NCI-H2171 (cell line): ENCODE measurements at places on chromosomes 2 and 18.

DNA sequence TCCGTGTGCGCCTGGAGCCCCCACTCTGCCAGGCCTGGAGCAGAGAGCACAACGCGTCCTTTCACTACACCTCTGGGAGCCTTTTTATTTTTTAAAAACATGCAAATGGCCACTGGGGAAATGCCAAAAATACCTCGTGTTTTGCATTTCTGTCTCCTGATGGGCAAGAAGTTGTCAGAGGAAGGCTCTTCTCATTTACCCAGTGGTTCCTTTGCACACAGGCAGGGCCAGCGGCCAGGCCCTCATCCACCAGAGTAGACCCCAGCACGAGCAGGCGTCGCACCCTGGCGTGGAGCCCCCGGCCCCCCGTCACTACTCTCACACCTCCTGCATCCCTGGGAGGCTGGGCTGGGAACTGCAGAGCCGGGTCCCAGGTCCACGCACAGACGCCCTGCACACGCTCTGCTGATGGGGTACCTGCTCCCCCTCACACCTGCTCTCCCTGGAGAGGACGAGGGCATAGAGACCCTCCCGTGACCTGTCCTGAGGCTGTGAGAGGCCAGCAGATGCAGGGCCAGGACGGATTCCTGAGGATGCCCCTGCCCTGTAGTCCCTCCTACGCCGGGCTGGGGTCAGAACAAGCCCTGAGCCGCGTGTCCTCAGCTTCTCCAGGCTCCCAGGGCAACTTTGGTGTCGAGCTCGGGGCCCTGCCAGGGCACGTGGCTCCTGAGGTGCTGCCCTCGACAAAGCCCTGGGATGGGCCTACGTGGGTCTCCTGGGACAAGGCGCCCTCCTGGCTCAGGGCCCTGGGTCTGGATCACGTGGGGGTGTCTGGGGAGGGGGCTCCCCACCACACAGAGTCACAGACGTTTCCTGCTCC is 65.0 kb downstream of the NFATC1 start:
- no peak for DNase-seq

DNA sequence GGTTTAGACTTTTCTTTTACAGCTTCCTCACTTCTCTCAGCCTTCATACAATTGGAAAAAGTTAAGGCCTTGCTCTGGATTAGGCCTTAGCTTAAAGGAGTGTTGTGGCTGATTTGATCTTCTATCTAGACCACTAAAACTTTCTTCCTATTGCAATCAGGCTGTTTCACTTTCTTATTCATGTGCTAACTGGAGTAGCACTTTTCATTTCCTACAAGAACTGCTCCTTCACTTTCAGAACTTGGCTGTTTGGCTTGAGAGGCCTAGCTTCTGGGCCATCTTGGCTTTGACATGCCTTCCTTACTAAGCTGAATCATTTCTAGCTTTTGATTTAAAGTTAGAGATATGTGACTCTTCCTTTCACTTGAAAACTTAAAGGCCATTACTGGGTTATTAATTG is 114.3 kb downstream of the ARHGEF4 start:
- DNase-seq = no peak

DNA sequence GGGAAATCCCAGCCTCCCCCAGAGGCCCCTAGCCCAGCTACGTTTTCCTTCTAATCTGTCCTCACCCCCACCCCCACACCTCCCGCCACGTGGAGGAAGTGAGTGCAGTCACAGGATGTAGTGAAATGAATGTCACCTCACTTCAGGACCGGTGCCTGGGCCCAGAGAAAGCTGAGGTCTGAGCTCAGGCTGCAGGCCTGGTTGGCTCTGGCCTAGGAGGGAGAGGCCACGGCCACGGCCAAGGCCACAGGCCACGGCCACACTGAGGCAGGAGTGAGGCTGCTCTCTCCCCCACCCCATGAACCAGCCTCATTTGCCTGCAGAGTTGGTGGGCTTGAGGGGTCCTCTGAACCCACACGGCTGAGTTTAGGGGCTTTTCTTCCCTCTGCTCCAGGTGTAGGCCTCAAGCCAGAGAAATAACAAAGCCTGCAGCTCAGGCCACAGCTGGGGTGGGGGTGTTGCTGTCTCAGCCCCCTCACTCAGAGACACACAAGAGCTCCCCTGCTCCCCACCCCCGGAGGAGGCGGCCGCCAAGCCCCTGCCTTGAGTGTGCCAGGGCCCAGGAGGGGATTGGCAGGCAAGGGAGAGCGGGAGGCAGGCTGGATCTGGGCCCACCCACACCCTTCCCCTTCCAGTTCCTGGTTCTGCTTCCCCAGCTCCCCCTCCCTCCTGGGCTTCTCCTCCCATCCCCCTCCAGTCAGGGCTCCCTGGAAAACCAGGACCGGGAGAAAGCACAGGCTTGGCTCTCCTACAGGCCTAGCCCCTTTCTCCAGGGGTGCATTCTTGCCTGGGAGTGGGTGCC is 27.0 kb downstream of the DNMT3A start:
- peak; percentile 72 for DNase-seq

- DNase-seq = no peak
Measured at GRCh38 chr2:111024496-111024895, 96.2 kb upstream of the BCL2L11 start.

DNA sequence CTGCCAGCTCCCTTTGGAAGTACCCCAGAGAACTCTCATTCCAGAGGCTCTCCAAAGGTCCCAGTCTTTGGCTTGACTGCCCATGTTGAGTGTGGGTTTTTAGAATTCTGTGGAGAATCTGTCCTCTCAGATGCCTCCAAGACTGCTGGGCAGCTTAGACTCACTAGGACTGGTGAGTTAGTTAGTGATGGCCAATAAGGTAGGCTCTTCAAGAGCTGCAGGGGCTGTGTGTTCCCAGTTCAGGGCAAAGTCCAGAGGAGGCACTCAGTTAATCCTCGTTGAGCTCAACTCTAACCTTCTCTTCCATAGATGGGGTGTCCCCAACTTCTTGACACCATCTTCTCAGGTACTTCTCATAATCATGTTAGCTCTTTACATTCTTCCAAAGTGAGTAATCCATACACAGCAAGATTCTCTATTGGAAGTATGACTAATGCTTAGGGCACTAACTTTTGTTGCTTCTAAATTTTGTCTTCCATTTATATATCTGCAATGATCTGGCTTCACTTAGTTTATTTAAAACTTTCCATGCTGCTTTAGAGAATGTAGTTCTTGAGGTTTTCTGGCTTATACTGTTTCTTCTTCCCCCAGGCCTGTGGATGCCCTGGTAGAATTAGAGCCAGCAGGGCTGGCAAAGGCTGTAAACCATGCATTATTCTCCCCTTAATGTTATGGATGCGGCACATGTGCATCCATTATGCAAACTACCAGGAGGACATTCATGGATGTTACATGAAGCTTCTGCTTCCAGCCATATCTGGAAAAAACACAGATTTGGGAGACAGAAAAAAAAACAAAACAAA is 88.9 kb downstream of the POLE4 start:
- no peak for DNase-seq

DNA sequence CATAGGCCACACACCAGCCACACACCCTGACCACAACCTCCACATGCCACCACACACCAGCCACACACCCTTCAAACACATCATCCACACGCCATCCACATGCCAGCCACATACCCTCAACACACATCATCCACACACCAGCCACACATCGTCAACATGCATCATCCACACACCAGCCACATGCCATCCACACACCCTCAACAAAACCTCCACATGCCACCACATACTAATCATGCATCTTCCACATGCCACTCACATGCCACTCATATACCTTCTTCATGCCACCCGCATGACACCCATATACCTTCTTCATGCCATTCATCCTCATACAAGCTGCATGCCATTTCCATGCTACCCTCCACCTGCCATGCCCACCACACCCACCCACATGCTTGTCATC is 12.4 kb downstream of the TNS1 start:
- DNase-seq = no peak
